ENCODE measurements at places on chromosomes 2 and 18.
A peak's percentile ranks its signal among the peaks of the same experiment; 100 is the strongest.

- DNase-seq = no peak
These were observed 66.3 kb downstream of the TANC1 start for GRCh38 chr2:159034713-159035112.

DNA sequence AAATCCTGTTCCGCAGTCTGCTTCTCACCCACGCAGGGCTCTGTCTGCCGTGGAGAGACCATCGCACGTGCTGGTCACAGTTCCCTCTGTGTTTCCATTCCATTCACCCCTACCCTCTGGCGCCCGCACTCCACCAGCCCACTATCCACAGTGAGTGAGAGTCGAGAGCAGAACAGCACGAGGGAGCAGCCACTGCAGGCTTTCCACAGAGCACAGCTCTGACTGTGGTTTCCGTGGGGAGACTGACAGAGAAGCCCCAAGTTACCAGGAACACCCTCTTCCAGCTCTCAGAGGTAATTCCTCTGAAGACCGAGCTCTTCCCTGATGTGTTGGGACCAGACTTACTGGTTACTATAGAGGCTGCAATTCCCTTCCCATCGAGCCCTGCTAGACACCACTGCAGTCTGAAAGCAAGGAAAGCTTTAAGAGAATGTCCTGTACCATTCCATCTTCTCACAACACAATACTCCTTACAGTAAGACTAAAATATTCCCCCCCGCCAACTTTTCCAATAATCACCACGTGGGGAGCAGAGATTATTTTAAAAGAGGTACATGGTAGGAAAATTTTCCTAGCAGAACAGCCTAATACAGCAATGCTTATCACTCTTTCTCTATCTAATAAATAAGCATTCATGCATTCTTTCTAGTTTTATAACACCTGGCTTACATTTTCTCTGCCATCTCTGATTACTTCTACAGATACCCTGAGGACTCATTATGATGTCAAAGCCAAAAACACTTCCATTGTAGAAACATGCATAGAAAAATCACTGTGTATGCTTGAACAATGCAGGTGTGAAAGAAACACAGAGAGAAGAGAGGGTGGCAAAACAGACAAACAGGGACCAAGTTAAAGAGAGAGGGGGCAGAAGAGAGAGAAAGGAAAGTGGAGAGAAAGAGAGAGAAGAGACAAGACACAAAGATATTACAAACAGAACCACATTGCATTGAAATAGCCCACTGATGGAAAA is 4.7 kb downstream of the MYT1L start:
- DNase-seq = no peak

DNA sequence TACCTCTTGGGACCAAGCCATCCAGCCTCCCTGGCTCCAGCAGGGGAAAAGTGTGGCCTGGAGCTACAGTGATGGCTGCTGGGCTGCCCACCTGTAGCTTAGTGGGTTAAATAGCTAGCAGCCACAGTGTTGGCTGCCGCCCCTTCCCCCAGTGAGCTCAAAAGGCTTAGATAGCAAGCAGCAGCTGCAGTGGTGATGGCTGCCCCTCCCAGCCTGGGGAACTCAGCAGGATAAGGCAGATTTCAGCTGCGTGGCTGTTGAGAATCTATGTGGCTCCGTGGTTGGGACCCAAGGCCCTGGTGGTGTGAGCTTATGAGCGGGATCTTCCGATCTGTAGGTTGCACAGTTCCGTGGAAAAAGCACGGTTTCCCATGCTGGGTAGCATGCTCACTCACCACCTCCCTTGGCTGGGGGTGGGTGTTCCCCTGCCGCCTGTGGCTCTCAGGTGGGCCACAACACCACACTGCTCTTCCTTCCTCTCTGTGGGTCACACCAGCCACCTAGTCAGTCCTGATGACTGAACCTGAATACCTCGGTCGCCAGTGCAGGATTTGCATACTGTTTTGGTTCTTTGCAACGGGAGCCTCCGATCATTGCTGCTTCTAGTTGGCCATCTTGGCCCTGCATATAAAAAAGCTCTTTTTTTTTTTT is 946.5 kb upstream of the FAM98A start:
- DNase-seq = no peak

DNA sequence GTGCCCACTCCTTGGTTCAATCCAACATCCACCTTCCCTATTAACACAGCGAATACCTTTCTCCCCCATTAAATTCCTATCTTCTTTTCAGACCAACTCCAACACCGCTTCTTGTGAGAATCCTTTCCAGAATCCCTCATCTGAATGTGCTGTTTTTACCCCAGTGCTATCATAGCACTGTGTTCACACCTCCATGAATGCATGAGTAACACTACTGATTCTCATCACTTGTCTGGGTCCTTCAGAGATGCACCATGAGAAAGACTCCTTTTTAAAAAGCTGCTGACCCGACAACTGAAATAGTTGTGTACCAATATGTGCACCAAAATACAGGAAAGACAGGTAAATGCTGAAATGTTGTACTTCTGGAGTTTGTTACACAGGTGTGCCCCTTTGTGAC is 18.8 kb downstream of the MGAT4A start:
- DNase-seq = no peak

DNA sequence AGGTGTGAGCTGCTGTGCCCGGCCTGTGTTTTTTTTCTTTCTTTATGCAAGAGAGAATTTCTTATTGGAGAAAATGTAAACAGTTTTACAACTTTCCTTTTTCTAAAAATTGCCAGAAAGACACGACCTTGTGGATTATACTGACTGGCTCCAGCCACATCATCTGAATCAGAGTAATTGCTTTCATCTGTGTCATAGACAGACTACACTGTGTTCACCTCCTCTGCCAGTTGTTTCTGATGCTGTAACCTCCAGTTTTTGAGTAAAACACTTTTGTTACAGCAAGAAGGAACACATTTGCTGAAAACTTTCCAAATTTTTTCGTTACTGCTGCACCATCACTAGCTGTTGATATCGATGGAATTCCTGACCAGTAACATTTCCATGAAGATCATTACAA is 43.9 kb upstream of the PLEKHM3 start:
- no peak for DNase-seq

GRCh38 chr2:65142515-65142914 is 12.6 kb upstream of the RAB1A start:
- peak; percentile 32 for DNase-seq

DNA sequence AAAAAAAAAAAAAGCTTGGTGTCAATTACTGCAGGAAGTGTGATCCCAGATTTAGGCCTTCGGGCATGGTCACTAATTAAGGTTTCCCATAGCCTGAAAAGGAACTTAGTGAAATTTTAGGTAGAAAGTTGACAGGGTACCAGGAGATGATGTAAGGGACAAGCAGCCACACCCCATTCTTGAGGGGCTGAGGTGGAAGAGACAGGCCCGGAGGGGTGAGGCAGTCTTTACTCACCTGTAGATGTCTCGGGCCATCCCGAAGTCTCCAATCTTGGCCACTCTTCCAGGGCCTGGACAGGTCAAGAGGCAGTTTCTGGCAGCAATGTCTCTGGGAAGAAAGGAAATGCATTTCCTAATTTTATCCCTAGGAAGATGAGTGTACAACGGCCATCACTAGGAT is 94.3 kb downstream of the CLIP4 start:
- DNase-seq = no peak

- DNase-seq = no peak
These were observed 696.7 kb upstream of the SOX11 start for GRCh38 chr2:4995466-4995865.

DNA sequence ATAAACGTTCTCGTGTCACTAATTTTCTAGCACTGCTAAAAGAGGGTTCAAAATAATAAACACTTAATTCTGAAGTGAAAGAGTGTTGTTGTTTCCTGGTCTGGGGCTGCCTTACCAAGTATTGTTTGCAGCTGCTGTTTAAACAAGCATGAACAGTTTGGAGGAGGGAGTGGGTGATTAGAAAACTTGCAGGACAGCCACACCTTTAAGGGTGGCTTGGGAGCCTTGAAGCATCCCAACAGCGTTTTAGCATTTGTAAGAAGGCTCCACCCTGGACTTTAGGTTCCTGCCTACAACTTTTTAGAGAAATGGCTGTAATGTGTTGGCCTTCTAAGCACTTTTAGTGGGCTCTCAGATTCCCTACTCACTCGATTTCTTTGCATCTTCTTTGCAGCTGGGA is 371.6 kb downstream of the TGIF1 start:
- DNase-seq = no peak

DNA sequence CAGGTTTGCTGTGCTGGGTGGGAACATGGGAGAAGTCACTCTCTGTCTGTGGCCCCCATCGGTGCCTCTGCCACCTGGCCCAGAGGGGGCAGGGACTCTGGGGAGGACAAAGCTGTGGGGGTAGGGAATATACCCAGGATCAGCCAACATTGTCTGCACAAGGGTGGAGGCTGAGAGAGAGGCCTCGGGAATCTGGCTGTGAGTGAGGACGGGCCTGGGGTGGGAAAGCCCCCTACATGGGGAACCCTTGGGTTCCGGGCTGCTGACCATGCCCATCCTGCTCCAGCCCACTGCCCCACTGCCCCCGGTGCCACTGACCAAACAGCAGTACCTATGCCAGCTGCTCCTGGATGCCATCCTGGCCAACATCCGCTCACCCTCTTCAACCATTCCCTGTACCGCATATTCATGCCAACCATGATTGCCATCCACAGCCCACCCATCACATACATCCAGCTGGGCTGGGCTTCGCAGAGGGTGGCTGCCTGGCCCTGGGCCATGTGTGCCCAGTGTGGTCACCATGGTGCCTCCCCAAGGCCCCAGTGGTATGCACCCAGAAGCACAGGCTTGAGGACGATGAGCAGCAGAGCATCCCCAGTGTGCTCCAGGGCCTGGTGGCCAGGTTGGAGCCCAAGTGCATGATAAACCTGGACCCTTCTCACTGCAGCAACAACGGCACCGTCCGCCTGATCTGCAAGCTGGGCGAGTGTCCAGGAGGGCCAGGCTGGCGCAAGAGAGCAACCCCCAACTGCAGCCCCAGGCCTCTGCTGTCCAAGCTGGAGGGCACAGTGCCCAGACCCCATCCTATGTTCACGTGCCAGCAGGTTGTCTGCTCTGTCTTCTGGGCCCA is 6.9 kb upstream of the POTEF start:
- DNase-seq = no peak

DNA sequence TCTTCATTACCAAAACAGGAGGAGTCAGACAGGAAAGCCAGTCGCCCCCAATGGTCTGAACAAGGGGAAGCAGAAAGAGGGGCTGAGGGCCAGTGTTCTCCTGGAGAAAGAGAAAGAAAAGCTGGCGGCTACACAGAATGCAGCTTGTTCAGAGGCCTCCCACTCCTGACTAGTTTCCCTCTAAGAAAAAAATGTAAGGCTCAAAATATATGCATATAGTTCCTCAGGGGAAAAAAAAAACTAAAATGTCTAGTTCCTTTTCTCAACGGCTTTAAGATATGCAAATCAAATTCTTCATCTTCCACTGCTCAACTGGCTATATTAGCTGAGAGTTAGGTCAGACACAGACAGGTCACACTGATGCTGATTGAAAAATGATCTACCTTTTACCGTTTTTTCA is 18.6 kb downstream of the MBOAT2 start:
- DNase-seq = peak; percentile 69

DNA sequence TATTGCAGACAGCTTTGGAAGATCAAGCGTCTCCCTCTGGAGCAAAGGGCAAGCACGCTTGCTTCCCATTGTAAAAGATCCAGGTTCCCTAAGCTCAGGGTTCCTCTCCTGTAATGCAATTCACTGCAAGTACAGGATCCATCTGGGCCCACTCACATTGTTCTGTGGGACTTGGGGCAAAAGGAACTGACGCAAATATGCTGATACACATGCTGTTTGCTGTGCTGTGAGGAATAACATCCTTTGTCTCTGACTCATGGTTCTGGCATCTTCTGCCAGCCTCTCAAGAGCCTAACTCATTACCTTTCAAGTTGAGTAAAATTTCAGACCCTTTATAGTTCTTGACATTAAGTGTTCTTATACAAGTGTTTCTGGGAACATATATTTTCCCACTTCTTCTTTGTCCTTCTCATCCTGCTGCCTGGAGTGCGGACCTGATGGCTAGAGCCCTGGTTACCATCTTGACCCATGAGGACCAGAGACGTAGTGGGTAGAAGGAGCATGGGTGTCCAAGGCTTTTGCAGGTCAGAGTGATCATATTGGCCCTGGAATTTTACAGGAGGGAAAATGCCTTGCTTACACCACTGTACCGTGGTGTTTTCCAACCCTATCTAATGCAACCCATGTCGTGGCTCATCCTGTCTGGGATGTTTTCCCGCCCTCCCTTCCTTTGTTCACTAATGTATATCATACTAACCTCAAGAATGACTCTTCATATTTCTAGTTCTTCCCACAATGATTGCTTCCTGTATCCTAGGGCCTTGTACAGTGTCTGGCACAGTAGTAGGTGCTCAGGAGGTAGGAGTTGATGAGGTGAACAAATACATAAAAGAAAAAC is 145.7 kb upstream of the GLI2 start:
- DNase-seq = no peak

DNA sequence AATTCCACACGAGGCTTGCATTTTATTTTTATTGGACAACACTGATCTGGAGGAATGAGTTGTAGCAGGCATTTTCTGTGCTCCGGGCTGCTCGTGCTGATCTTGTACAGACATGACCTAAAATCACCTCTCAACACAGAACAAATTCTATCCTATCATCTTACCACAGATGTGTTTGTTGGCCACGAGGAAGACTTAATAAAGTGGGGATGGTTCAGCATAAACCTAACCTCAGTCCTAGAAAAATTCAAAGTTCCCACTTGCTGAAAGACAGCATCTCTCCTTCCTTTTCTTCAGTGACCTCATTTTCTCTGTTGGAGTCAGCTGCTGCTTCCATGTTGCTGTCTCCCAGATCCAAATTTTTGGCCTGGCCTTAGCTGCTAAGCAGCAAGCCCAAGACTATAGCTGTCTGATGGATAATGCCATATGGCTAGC is 45.3 kb downstream of the RBKS start:
- no peak for DNase-seq

- no peak for DNase-seq
These were observed 67.3 kb downstream of the TWIST2 start for GRCh38 chr2:238915196-238915595.

DNA sequence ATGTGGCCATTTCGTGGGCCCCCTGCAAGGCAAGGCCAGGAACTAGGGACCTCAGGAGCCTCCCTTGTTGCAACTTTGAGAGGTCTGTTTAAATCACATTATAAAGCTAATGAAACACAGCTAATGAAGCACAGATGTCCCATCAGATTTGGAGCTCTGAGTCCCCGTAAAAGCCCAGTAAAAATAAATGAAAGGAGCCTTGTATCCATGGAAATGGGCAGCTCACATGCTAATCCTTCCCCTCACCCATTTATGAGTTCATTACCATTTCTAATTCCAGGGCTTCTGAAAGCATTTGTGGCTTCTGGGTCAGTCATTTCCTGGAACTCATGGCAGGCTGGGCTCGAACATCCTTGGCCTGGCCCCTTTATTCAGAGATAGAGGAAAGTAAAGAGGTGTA is 274.8 kb downstream of the SS18 start:
- DNase-seq = no peak

GRCh38 chr2:55970500-55970899 is 46.9 kb upstream of the EFEMP1 start:
- no peak for DNase-seq

DNA sequence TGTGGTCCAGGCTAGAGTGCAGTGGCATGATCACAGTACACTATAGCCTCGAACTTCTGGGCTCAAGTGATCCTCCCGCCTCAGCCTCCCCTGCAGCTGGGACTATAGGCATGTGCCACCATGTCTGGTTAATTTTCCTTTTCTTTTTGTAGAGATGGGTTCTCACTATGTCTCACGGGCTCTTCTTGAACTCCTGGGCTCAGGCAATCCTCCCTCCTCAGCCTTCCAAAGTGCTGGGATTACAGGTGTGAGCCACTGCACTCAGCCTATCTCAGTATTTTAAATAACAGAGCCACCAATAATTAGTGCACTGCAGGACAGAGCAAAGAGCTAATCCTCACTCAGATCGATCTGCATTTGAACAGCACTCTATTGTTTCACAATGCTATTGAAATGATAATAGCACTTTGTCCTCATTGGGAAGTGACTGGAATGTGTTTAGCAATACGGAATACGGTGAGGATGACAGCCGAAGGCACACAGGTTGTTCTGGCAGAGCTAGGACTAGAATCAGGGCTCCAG is 335.9 kb downstream of the DLGAP1 start:
- no peak for DNase-seq

Data from suppressor macrophage (primary cell).